ENCODE measurements at places on chromosomes 16 and 17.

GRCh38 chr16:80273635-80274538, 266.9 kb upstream of the DYNLRB2 start:
- no peak for DNase-seq

DNA sequence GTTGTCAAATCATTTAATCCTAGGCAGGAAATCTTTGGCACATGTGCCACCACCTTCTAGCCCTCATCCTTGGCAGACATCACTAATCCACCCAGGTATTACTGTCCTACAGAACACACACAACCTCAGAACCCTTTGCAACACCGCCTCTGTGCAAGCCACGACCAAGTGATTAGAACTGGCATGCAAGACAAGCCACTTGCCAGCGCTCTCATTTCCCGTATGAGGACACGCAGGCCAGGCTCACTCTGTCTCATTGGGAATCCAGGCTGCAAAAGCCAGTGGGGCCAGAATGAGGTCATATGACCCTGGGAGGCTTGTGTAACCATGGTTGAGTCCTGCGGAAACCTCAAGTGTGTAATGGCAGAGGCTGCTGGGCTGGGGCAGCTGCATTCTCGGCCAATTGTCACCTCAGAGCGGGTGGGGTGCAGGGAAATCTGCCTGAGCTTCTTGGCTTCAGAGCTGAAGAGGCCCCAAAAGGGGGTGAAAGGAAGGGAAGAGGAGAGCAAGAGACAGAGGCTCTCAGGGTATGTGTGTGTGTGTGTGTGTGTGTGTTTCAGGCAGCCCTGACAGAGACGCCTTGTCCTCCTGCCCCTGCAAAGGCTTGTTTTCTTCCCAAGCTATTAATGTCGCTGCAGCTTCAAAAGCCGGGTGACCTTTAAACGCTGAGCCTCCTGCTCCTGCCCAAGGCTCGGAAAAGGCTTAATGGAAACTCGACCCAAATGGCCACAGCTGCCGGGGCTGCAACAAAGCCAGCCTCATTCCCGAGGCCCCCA, 43.2 kb upstream of the MRPS23 start:
- DNase-seq: peak; percentile 23

DNA sequence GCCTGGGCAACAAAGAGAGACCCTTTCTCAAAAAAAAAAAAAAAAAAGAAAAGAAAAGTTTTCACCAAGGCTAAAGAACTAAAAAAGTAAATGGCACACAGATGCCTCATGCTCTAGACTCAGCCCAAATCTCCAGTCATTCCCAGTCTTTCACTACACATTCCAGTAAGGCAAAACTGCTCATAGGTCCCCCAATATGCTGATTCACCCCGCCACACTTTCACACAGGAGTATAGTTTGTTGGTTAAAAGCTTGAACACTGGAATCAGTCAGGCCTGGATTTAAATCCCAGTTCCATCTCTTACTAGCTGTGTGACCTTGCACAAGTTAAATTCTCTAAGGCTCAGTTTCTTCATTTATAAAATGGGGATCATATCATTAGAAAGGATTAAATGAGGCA, 1.9 kb downstream of the PIGS start:
- DNase-seq: no peak

GRCh38 chr17:79926142-79926604, 86.9 kb upstream of the CBX4 start:
- no peak for DNase-seq

- DNase-seq: no peak
Measured at GRCh38 chr17:8417806-8418205, 17.9 kb upstream of the NDEL1 start.

DNA sequence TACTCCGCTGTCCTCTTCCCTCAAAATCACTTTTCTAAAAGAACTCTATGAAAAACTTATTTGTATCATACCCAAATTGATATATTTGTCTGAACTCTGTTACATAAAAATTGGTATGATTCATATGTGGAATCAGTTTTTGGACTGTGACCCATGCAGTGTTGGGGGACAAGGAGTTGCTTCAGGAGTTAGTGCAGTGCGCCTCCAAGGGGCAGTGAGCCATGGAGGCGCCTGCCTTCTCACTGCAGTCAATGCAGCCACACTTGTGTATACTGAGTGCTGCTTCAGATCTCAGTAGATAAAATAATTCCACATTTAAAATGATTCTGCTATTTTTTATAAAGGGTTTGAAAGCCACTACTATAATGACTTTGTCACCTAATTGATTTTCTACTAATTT, 32.5 kb downstream of the DGKE start:
- DNase-seq: peak; percentile 37
